Urothelium cell line (cell line): ENCODE measurements at places on chromosomes 4 and X.

GRCh38 chrX:39967348-39967747 is 130.4 kb downstream of the BCOR start:
- no peak for DNase-seq

- DNase-seq: peak; percentile 9
These were observed 3.3 kb downstream of the NLGN4X start for GRCh38 chrX:6225288-6225910.

GRCh38 chr4:149113804-149114430 is 671.7 kb upstream of the NR3C2 start:
- DNase-seq: peak; percentile 65

GRCh38 chr4:94765174-94765573 is 7.4 kb downstream of the BMPR1B start:
- no peak for DNase-seq

GRCh38 chr4:173111031-173111430 is 57.6 kb upstream of the GALNT7 start:
- DNase-seq: no peak
